ENCODE measurements at places on chromosomes 2 and 18.
A peak's percentile ranks its signal among the peaks of the same experiment; 100 is the strongest.

GRCh38 chr2:153354377-153354776 is 124.2 kb downstream of the RPRM start:
- no peak for DNase-seq

- DNase-seq, result no peak
Observed at GRCh38 chr18:77082316-77082955, 50.1 kb downstream of the MBP start.

DNA sequence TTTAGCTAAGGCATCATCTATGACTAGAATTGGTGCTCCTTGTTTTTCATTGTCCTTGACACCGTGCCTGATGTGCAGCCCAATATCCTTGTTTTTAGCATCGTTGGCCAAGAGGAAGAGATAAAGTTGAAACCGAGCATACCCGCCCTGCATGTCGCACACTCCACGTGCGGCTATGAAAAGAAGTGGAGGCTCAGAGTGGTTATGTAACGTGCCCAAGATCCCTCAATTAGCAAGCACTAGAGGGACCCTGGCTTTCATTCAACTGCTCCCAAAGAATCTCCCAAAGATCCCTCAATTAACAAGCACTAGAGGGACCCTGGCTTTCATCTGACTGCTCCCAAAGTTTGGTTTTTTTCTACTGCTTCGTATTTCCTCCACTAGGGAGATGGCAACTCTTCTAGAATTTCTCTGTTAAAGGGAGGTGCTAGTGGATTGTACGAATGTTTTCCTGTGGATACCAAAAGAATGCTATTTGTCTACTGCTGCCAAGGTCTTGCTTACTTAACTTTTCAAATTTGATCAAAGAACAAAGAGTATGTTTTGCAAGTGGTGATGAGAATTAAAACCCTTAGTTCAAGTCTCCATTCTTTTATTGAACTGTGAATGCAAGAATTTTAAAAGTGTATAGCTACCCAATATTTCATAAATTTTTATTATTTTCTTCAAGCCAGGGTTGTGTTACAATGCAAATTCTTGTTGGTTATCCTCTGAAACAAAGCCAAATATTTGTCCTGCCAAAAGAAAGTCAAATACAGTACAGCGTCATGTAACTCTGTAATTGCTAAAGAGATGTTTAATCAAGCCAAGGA is 92.1 kb downstream of the AOX1 start:
- no peak for DNase-seq

GRCh38 chr2:240628507-240628807 is 3.2 kb downstream of the GPR35 start:
- no peak for DNase-seq

GRCh38 chr2:37632310-37632709 is 39.1 kb downstream of the CDC42EP3 start:
- DNase-seq, result no peak

DNA sequence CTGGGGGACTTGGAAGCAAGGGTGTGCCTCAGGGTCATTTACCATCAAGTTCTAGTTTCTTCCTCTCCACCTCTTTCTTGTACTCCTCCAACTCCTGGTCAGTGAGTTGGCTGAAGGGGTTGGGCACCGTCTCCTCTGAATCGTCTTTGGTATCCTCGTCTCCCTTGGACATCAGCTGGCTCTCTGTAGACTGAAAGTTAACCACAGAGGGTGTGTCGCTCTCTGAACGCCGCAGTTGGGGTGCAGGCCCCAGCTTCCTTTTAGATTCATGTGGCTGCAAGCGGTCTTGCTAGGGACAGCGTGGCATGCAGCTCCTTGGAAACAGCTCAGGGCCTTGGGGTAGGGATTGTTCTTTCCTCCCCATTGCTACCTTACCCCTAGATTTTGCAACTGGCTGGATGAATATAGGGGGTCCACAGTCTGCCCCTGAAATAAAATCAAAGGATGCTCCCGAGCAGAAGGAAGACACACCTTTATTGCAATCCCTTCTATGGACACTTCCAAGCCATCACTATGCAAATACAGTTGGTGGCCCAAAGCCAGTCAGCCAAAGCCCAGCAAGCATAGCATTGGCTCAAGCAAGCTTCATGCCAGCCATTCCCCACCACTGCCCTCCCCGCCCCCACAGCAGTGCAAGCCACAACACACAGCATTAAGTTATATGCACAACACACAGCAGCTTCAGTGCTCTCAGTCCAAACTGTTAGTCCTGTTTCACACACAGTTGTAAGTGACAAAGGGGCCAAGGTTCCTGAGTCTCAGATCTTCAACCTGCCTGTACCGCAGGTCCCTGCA is 93.2 kb downstream of the ADD2 start:
- no peak for DNase-seq

DNA sequence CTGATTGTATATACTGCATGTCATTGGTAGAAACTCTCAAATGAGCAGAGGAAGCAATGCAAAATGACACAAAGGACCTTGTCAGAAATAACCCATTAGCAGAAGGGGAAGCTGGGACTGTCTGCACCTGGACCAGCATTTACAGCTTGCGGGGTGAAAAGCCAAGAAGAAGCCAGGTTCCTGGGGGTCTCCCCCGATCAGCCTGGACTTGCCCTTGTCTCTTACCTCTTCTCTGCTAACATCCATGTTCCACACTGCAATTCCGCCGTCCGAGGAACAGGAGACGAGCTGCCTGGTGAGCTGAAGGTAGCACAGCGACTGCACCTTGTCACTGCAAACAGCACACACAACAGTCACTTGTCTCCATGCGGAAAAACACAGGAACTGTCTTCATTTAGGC is 51.1 kb downstream of the WDFY1 start:
- DNase-seq, result no peak

GRCh38 chr2:23320058-23320457 is 64.9 kb upstream of the KLHL29 start:
- no peak for DNase-seq

DNA sequence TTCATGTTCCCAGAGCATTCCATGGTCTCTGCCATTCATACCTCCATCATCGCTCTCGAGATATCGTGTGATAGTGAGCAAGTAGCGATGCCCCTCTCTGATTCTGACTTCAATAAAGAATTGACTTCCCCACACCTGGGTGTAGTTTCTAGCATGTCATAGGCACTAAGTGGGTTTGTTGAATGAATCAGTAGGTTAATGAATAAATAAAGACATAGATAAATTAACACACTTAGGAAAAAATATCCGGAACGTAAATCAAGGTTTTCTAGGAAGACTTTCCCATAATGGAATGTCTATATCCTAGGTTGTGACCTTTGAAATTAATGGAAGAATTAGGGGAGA is 159.1 kb downstream of the DOCK10 start:
- no peak for DNase-seq

DNA sequence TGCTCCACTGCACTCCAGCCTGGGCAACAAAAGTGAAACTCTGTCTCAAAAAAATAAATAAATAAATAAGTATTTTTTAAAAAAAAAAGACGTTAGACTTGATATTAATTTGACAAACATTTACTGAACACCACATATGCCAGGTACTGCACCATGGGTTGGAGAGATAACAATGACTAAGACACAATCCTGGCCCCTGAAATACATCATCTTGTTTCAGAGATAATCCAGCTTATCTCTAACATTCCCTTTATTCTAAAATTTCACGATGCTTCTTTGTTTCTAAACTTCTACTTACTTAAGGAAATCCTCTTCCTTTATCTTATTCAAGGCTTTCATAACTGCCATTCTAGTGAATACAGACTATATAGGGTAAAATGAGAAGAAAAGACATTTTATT is 55.0 kb upstream of the PEX13 start:
- no peak for DNase-seq

GRCh38 chr18:59267503-59268126 is 5.6 kb downstream of the RAX start:
- DNase-seq, result no peak

DNA sequence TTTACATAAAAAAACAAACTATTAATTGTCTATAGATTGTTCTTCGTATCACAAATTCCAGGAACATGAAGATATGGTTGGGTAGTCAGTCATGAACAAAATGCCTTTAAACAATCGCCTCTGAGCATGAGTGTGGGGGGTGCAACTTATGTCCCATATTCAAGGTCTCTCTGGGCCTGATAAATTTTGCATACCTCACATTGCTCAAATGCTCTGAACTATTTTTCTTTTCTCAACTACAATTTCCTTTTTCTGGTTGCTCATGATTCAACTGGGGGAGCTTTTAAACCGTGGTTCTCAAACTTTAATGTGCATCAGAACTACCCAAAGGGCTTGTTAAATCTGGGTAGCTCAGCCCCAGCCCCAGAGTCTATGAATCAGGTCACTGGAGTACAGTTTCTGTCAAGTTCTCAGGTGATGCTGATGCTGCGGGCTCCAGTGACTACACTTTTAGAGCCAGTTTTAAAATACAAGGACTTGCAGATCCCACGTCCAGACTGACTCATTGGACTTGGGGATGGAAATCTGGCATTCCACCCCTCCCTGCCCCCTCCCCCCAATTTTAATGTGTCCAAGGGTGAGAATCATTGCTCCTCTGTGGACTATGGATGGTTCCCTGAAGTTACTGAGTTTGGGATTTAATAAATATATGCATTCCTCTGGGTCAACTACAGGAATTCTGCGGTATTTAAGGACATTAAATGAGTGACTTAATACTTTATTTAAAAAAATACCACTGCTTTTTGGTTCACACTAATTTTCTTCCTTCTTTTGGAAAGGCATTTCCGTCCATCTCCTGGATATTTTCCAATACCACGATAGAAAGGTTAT is 1.5 kb upstream of the GPD2 start:
- DNase-seq, result no peak

DNA sequence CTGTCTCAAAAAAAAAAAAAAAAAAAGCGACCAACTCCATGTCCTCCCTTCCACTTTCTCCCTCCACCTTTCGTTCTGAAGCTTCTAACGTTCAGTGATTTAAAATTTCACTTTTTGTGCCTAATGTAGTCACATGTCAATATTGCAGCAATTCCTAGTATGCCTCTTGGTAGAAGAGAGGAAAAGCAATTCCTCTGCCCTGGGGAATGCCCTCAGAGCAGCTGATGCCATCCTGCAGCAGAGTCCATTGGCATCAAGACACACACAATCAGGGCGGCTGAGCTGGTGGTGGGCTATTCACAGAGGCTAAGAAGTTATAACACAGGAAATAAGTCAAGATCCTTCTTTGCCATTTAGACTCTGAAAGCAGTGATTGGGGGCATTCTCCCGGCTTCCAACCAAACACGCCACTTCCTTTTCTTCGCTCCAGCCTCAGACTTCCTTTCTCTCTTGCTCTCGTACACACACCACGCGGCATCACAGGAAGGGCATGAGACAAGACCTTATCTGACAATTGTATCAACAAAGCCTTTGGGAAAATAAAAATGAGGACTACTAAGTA is 71.9 kb downstream of the MOGAT1 start:
- DNase-seq, result peak; percentile 74

DNA sequence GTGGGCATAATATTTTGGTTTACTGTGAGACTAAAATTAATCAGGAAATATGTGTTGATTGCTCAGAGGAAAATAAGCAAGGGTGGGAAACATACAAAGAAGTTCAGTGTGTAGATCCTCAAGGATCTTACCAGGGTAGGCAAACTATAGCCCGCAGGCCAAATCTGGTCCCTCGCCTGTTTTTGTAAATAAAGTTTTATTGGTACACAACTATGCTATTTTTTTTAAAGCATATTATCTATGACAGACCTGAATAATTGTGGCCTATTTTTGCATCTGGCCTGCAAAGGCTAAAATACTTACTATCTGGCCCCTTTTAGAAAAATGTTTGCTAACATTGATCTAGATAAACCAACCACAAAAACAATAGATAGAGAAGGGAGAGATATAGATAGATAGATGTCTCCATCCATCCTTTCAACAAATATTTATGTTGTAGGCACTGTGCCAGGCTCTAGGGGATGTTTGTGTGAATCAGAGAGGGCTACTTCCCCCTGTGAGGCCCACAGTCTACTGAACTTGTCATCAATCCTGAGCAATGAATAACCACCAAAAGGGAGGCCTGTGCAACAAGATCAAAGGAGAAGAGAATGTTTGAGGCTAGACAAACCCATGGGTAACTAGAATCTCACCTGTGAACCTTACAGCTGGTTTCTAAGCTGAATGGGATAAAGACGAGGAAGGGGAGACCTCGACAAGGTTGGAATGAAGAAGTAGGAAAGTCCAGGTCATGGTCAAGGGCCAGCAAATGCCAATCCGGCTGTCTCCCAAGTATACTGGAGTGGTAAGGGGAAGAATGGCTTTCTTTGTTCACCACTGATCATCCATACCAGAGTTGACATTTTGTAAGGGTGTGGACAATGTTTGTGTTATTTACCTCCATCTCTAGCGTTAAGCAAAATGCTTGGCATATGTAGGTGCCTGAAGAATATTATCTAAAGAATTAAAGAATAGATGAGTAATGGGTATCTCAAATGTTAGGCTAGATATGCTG is 23.6 kb downstream of the ALPK2 start:
- peak; percentile 78 for DNase-seq

DNA sequence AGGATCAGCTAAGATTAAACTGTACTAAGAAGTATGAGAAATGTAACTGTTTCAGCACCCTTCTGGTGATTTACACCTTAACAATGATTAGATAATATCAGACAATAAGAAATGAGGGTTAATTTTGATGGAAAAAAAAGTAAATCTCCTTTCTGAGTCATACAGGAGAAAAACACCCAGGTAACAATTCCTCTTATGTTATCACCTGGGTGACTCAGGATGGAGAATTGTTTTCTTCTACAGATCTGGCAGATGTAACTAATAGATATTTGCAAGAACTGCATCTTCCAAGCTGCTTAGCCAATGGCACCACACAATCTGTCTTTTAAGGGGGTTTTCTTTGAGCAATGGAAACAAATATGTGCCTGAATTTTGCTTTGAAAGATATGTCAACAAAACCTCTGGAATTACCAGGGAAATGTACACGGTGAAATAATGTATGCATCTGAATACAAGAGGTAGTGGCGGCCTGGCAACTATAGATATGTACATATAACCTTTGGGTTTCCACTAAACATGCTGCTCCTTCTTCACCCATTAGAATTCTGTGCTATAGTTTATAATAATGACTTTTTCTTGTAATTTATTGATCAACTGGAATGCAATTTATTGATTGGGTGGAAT is 407.9 kb downstream of the CPS1 start:
- no peak for DNase-seq

DNA sequence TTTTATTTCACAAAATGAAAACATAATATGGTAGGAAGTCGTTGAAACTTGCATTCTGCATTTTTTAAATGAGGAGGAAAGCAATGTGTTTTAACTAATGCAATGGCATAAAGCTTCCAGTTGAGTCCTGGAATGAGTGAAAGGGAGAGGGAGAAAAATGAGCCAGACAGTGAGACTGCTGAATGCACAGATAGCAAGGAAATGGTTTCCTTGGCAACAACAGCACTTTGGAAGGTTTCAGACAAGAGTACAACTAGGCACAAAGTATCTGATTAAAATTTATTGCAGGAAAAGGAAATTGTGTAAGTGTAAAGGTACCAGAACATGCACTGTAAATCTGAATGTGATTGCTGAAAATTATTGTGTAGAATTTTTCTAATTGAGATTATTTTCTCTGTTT is 320.1 kb upstream of the KYNU start:
- no peak for DNase-seq

GRCh38 chr2:112867701-112868631 is 31.4 kb upstream of the IL1B start:
- DNase-seq, result no peak

- DNase-seq, result no peak
Observed at GRCh38 chr18:9772847-9773677, 65.0 kb downstream of the RAB31 start.

- DNase-seq, result no peak
Observed at GRCh38 chr2:164126960-164127660, 391.3 kb upstream of the FIGN start.

GRCh38 chr2:182018218-182018617 is 32.6 kb downstream of the PPP1R1C start:
- DNase-seq, result no peak

Measured in suppressor macrophage treated with lipopolysaccharide for 4 hours (primary cell).